ENCODE measurements at places on chromosomes 6 and 20.
A peak's percentile ranks its signal among the peaks of the same experiment; 100 is the strongest.

- DNase-seq: no peak
These were observed 27.6 kb downstream of the CD40 start for GRCh38 chr20:46145713-46146112.

- no peak for DNase-seq
These were observed 258.5 kb upstream of the CDH4 start for GRCh38 chr20:60993433-60994044.

GRCh38 chr6:142676027-142676443 is 268.9 kb downstream of the HIVEP2 start:
- no peak for DNase-seq

GRCh38 chr20:30593572-30593971 is 663.9 kb upstream of the DEFB115 start:
- DNase-seq: no peak

- no peak for DNase-seq
These were observed 97.9 kb downstream of the ID4 start for GRCh38 chr6:19934996-19935591.

DNA sequence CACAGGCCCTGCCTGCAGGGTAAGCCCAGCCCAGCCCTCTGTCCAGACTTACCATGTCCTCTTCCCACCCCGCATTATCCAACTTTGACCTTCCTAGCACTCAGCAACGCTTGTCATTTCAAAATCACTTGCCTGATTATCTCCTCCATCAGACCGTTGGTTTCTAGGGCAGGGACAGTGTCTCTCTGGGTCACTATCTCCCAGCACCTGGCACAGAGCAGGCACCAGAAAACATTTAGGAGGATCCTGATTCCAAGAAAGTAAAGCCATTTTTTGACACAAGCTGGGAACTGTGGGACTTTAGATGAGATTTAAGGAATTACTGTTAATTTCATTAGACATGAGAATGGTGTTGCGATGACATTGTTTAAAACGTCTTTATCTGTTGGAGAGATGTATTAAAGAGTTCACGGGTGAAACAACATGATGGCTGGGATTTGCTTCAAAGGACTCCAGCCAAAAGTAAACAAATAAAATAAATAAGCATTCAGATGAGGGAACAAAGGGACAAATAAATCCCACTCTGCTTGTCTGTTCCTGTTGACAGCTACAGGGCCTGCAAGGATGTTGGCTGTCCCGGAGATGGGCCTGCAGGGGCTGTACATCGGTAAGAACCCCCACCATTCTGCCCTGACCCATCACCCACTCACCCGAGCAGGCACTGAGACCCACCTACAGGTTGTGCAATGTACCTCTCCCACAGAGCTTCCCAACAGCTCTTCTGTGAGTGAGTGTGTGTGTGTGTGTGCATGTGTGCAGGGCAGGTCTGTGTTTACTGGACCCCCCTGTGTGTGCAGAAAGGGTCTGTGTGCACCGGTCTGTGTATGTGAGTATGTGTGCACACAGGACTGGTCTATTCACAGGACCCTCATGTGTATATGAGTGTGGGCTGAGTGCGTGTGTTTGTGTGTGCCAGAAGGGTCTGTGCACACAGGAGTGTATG is 5.9 kb downstream of the HSPA12B start:
- no peak for DNase-seq

DNA sequence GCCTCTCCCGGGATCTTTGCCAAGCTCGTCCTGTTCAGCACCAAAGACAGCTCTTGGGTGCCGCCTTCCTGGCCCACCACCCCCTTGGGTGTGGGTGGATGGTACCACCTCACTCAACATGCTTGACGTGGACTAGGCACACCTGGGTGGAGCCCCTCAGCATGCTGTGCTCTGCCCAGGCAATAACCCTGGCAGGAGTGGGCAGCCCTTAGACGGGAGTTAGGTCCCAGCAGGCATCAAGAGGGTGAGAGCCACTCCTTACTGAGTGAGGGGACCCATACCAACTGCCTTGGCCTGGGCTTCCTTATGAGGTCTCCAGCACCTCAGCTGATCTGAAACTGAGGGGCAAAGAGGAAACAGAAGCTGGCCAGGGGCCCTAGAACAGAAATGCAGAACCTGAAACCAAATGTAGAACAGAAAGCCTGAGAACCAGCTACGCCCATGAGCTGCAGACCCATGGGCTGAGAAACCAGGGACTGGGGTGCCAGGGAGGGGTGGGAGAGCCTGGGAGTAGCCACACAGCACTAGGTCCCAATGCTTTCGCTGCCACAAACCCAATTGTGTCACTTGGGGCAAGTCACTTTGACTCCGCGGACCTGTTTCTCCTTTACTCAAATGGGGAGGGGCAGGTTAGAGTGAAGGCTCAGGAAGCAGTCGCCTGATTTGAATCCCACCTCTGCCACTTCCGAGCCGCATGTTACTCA is 2.0 kb downstream of the FGD2 start:
- no peak for DNase-seq

DNA sequence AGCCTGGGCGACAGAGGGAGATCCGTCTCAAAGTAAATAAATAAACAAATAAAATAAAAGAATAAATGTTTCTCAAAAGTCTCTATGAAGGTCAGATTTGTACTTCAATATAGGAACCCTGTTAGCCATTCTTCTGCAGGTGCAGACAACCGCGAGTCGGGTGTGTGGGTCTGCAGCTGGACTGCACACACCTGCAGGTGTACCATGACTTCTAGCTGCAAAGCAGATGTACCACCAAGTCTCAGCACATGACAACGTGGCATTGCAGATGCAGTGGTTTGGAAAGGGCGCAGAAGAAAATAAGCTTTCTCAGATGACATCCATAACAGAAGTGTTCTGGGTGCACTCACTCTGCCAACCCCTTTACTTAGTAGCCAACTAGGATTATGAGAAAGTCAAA is 239.7 kb downstream of the ATXN1 start:
- DNase-seq: no peak

DNA sequence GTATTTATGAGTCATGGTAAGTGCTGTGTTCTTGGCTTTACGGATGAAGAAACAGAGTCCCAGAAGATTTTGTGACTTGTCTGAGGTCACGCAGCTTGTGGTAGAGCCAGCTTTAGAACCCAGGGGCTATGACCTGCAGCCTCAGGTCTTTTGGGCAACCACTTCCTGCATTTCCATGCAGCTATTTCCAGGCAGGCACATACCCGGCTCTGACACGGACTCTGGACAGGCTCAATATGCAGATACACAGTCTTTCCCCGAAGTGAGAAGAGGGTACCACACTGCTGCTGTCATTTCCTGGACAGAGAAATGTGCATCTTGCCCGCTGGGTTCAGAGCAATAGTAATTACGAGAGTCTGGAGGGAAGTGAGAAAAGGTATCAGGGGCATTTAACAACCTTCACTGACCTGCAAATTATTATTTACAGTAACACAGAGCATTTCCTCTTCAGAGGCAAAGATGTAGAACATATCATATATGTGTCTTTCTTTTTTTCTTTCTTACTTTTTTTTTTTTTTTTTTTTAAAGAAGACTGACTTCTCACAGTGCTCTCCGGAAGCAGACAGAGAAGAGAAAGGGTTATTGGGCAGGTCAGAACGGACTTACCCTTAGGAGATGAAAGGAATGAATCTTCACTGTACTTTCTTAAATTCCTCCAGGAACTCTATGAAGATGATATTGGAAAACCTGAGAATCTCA is 185.1 kb downstream of the CLIC5 start:
- no peak for DNase-seq

- DNase-seq: no peak
These were observed 13.6 kb upstream of the MYMX start for GRCh38 chr6:44202972-44203750.

- no peak for DNase-seq
These were observed 56.1 kb downstream of the FILIP1 start for GRCh38 chr6:75437421-75437891.

GRCh38 chr20:53492212-53492611 is 101.4 kb downstream of the ZNF217 start:
- no peak for DNase-seq

DNA sequence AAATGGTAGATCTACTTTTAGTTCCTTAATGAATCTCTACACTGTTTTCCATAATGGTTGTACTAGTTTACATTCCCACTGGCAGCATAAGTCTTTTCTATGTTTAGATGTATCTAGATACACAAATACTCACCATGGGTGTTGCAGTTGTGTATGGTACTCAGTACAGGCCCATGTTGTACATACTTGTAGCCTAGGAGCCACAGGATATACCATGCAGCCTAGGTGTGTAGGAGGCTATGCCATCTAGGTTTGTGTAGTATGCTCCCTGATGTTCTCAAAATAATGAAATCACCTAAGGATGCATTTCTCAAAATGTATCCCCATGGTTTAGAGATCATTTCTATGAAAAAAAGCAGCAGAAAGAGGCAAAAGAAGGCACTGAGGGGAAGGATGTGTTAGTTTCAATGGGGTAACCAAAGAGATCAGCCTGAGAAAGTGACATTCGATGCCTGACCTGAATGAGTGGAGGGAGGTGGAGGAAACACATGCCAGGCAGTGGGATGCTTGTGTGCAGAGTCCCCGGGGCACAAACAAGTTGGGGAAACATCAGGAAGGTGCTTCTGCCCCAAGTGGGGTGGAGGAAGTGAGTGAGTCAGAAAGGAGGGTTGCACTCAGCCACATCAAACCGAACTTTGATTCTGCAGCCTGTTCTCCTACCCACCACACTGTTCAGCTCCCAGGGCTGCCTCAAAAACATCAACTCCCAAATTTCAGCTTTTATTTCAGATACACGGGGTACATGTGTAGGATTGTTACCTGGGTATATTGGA is 191.2 kb downstream of the ZNF217 start:
- DNase-seq: peak; percentile 19

Measured in stimulated activated CD4-positive, alpha-beta T cell treated with anti-CD3 and anti-CD28 coated beads, Interleukin-2, amount 100 ng/mL, for 4 hours (primary cell).